ENCODE measurements at places on chromosomes 1 and 21.

DNA sequence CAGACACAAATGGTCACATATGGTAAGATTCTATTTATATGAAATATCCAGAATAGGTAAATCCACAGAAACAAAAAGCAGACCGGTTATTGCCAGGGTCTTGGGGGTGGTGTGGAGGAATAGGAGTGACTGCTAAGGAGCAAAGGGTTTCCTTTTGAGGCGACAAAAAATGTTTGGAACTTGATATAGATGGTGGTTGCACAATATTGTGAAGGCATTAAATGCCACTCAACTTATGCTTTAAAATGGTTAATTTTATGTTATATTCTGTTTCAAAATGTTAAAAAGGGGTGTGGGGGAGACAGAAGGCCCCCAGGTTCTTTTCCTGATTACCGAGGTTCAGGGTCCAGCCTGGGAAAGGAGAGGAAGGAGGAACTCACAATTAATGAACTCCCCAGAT lies 304.4 kb downstream of the RRAGC start:
- no peak for DNase-seq

GRCh38 chr1:201555593-201555945 lies 16.6 kb downstream of the NAV1 start:
- DNase-seq = no peak

GRCh38 chr1:187794561-187794960 lies 965.8 kb downstream of the PLA2G4A start:
- no peak for DNase-seq

DNA sequence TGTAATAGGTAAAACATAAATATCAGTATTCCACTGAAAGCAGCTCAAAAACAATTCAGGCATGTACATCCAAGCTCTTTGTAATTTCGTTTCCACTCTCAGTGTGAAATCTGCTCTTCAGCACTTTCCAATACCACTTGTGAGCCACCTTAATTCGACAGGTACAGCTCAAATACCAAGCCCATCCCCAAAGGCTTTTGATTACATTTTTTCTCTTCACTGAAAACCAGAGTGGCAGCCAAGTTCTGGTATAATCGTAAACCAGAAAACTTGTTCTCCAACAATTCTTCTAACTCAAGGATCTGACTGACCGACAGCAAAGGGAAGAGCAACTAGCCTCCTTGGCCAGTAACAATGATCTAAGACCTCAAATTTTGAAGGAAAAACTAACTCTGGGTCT lies 36.8 kb downstream of the FBXO42 start:
- DNase-seq = no peak

DNA sequence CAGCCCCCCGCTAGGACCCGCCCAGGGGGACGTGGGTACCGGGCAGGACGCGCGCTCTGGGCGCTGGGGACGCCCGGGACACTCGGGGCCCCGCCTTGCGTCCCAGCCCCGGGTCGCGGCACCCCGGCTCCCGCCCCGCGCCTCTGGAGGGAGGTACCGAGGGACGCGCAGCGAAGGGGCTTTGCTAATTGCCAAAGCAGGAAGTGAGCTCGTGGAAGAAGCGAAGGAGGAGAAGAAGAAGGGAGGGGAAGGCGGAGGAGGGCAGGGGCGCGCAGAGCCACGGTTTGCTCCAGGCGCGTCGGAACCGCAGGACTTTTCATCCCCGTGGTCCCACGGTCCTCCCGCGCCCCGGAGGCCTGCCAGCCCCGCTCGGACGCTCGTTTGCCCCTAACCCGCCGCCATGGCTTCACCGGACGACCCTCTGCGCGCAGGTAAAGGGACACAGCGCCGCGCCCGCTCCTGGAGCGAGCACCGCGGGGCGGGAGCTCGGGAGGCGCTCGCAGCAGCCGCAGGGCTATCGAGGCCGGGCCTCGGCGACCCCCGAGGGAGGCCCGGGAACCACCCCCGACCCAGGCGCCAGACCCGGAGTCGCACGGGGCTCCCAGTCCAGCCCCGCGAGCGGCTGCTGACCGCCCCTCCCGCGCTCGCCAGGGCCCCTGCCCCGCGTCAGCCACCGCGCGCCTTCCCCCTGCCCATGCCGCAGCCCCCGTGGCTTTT lies 1.3 kb downstream of the EDARADD start:
- no peak for DNase-seq

DNA sequence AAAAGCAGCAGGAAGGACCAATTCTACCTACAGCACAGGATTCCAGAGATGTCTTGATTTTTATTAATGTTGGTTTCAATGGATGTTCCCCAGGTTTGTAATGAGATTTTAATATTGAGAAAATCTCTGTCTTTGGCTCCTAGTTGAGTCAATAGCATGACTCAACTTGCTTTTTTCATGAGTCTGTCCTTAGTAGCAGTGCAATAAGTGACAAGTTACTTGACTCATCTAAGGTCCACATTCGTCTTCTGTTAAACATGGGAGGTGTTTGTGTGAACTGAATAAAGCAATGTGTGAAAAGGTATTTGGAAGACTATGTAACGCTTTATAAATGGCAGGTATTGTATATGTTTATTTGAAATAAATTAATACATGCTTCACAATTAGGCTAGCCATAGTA lies 645.0 kb upstream of the PTBP2 start:
- no peak for DNase-seq

DNA sequence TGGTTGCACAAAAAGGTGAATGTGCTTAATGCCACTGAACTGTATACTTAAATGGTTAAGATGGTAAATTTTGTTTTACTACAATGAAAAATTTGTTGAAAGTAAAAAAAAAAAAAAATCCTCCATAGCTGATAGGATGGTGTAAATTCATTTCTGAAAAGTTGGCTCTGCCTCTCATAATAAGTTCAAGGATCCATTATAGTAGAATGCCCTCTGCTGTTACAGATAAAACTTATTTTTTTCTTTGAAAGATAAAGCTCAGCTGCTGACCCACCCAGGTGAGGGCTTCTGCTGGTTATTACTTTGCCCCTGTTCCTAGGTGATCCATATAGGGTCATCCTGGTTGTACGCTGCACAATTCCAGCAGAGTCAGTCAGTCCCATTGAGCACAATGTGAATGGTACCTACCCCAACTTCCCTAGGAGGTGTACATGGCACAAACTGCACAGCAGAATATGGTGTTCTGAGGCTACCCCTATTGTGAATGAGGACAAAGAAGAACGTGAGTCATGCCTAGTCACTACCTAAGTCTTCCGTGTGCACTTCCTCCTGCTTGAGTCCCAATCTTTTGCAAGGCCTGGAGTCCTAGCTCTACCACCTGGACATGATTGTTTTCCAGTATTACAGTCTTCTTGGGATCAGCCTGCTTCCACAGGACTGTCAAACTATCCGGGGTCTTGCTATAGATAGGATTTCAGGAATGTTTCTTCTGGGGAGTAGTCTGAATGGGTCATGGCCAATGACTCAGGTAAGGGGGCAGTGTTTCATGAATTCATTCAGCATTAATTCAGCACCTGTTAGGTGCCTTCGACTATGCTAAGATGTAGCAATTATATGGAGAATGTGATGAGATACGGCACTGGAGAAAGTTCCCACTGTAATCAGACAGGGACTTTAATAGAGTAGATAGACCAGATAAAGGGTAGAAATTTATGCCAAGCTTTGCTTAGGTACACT lies 20.8 kb upstream of the CD5L start:
- DNase-seq = no peak

GRCh38 chr1:169565335-169566271 lies 20.7 kb downstream of the F5 start:
- no peak for DNase-seq

DNA sequence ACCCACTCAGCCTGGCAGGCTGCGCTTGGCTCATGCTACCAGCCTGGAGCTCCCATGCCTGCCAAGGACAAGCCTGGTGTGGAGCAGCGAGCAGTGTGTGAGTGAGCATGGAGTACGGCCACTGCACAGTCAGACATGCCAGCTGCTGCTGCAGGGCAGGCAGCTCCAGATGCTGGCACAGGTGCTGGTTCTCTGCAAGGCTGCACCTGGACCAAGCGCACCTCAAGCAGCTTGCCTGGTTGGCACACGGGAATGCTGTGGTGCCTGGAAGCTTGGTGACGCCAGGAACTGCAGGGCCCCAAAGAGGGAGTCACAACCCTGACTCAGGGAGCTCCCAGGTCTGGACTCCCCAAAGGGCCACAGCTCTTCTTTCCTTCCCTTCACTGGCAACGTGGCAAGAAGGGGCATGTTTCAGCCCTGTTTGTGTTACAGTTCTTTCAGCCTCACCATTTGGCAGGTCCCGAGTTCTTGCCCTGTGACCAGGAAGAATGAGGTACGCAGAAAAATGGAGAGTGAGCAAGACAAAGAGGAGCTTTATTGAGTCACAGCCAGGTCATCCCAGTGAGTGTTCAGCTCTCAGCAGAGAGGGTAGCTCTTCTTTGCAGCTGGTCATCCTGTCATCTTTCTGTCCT lies 26.1 kb downstream of the ACOT7 start:
- no peak for DNase-seq

GRCh38 chr1:145999321-146000024 lies 3.1 kb upstream of the TXNIP start:
- no peak for DNase-seq

DNA sequence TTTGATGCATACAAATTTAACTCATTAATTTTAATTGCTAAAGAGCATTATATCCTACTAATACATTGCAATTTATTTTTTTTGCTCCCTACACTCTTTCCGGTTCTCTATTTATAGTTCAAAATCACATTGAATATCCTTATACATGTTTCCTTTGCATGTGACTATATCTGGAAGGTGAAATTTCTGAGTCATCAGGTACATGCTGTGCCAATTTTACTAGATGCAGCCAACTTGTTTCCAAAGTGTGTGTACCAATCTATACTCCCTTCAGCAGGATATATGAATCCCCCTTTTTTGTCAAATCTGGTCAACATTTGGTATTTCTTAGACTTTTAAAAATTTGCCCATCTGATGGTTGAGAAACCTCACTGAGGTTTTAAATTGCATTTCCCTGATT lies 602.9 kb upstream of the CAMK1G start:
- DNase-seq = no peak

- no peak for DNase-seq
These were observed 102.0 kb upstream of the C1orf174 start for GRCh38 chr1:4002061-4002521.

GRCh38 chr21:17512253-17513213 lies at the start of gene CXADR:
CXADR (plus strand) TSS chr21:17513043; CDS start chr21:17513130, 87 bp downstream.
- no peak for DNase-seq

- DNase-seq = no peak
These were observed 48.3 kb downstream of the SIM2 start for GRCh38 chr21:36747041-36747814.

DNA sequence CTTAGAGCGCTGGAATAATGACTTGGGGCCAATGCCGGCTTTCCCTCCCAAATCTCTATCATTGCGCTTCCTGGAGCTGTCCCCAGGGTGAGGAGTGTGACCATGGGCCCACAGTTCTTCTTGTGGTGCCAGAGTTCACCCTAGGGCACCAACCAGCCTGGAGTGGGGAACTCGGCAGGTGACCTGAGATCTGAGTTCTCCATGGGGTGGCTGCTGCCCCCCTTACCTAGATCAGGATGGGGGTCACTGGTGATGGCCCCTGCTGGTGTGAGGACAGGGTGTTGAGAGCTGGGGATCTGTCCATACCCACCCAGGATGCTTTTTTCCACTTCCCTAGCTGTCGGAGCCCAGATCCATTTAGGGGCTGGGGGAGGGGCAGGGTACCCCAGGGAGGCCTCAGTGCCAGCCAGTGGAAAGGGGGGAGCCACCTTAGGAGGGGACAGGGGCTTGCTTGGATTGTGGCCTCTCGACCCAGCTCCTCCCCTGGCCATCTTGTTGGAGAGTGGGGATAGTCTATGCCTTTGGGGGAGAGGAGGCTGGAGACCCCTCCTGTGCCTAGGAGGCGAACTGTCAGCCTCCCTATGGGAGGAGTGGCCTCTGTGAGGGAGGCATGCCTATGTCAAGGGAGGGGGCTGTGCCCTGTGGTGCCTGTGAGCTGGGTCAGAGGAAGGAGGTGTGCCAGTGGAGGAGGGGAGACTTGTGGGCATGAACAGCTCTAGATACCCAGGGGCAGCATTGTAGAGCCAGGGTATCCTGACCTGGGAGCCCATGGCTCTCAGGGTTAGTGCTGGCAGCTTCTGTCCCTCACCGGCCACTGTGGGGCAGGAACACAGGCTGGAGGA lies 1.7 kb downstream of the FOXO6 start:
- DNase-seq = no peak

GRCh38 chr1:47181095-47181954 lies 8.5 kb downstream of the PDZK1IP1 start:
- DNase-seq = no peak

- DNase-seq = no peak
These were observed 79.6 kb downstream of the RGL1 start for GRCh38 chr1:183884526-183884925.

DNA sequence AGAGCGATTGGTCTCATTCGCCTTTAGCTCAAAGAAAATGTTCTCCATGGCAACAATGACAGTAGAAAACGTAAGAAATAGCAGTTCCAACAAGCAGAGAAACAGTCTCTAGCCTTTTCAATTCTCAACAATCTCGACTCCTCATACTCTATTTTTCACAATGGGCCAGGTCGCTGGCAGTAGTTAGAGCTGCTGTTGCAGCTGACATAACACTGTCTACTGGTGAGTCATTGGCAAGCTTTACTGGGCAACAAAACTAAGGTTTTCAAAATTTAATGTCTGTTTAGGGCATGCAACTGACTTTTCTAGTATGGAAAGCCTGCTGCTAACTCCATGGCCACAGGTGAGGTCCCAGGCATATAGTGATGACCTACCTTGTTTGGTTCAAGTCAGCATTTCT lies 221.1 kb upstream of the KAZN start:
- no peak for DNase-seq

DNA sequence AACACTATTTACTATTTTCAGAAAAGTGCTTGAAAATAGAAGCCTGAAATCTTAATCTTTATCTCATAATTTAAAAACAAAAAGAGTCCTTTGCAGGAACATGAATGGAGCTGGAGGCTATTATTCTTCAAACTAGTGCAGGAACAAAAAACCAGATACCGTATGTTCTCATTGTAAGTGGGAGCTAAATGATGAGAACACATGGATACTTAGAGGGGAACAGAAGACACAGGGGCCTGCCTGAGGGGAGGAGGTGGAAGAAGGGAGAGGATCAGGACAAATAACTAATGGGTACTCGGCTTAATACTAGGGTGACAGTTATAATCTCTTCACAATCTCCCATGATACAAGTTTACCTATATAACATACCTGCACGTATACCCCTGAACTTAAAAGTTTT lies 176.3 kb downstream of the SDCCAG8 start:
- DNase-seq = no peak

GRCh38 chr1:34906222-34906621 lies 23.2 kb downstream of the DLGAP3 start:
- DNase-seq = no peak

DNA sequence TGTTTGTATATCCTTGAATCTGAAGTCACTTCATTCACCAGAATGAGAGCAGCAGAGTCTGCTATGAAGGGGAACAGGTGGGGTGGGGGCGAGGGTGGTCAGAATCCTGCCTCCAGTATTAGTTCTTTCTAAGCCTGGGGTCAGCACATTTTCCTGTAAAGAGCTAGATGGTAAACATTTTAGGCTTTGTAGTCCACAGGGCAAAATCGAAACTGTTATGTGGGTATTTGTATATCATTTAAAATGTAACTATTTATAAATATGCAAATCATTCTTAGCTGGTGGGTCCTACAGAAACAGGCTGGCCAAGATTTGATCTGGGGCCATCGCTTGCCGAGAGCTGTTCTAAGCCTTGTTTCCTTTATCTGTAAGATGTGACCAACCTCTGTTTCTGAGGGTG lies 96.0 kb downstream of the IGSF21 start:
- no peak for DNase-seq

Data from inflammatory macrophage treated with lipopolysaccharide for 1 hour (primary cell).